ENCODE measurements at places on chromosomes 6 and 20.
A peak's percentile ranks its signal among the peaks of the same experiment; 100 is the strongest.

- DNase-seq = no peak
Observed at GRCh38 chr6:11659757-11660156, 118.8 kb downstream of the ADTRP start.

- DNase-seq = no peak
Observed at GRCh38 chr6:156765117-156765516, 12.1 kb upstream of the ARID1B start.

- DNase-seq = no peak
Observed at GRCh38 chr20:40887105-40887504, 141.5 kb upstream of the TOP1 start.

GRCh38 chr6:167134448-167135328, 11.8 kb downstream of the CCR6 start:
- DNase-seq = no peak

- DNase-seq = no peak
Observed at GRCh38 chr20:47816487-47817451, 31.5 kb upstream of the SULF2 start.

GRCh38 chr20:37207171-37207570, 27.8 kb upstream of the MROH8 start:
- DNase-seq = no peak

GRCh38 chr6:143127941-143128680, 67.4 kb downstream of the AIG1 start:
- peak; percentile 61 for DNase-seq

- DNase-seq = no peak
Observed at GRCh38 chr6:73624896-73625295, 28.9 kb downstream of the SLC17A5 start.

DNA sequence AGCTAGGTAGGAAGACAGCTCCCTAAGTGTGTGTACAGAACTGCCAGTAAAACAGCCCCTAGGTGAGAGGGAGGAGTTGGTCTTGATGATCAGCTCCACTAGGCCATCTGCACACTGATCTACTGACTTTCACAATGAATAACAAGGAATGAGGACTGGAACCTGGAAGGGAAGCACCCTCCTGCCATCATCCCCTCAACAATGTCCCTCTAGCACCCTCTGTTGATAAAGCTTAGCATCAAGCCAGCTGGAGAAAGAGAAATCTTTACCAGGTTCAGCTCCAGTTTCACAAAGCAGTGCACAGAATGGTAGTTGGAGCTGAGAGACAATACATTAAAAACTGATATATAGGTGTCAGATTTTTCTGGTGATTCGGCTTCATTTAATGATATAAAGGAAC, 57.2 kb upstream of the IRAK1BP1 start:
- DNase-seq = peak; percentile 54

DNA sequence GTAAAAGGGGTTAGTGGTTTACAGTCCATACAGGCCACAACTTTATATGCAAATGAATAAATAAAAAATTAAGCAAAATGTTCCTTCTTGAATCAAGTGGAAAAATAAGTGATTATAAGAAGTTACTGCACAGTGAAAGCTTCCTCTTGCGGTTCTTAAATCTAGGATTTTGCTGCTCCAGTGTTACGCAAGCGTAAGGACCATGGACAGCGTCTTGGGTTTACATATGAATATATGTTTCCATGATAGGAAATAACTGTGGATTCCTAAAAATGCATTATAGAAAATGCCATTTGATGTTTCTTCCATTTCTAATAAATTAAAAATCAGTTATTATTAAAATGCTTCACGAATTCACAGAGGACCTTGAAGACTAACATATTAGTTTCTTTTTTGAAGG, 176.6 kb upstream of the POU3F2 start:
- DNase-seq = peak; percentile 59

- DNase-seq = no peak
Observed at GRCh38 chr6:129672341-129672682, 37.7 kb downstream of the ARHGAP18 start.

- DNase-seq = peak; percentile 66
Observed at GRCh38 chr6:26420688-26421171, 18.7 kb downstream of the BTN3A1 start.

DNA sequence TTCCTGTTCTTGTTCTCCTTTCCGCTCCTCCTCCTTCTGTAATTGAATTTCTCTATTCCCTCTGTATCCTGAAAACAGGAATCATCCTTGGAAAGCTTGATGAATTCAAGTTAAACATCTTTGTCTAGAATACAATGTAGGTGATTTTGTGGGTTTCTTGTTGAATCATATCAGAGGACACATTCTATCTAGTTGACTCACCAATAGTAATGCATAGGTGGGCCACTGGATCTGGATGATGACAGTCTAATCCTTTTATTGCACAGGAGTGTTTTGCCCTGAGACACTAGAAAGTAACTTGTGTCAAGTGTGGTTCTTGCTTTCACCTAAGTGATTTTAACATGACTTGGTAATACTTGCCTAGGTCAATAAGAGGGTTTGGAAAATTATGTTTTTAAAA, 164.3 kb downstream of the RFPL4B start:
- DNase-seq = peak; percentile 15

GRCh38 chr6:88908598-88909548, 54.5 kb downstream of the RNGTT start:
- no peak for DNase-seq

- peak; percentile 17 for DNase-seq
Observed at GRCh38 chr20:62123450-62124118, 1.3 kb downstream of the LSM14B start.

DNA sequence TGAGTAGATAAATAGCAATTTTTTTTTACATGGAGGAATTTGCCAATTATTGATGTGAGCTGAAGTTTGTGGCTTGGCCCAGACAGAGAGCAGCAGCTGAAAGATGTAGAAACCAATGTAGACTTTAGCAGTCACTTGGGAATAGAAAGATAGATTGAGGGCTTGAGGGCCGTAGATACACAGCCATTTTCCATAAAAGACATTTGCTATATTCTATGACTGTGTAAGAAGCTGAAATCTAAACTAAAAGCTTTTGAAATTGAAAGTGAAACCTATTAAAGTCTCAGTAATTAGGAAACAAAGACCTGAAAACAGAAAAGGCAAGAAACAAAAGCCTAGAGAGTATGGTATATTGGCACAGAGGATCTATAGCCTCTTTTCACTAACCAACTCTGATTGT, 332.7 kb downstream of the CENPW start:
- peak; percentile 70 for DNase-seq

DNA sequence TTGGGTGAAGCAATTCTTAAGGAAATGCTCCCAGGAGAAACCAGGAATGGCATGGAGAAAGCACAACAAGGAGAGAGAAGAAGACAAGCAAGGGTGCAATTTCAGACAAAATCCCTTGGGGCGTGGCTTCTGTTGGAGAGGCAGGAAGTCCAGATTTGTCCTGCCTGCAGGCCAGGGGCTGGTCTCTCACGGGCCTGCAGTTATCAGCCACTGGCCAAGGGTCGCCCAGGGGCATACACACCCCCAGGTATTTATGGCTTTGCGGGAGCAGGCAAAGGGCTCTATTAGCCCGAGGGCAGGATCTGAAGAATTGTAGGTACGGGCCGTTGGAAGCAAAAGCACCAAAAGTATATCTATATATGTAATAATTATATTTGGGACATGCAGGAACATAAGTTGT, 87.7 kb downstream of the IYD start:
- no peak for DNase-seq

DNA sequence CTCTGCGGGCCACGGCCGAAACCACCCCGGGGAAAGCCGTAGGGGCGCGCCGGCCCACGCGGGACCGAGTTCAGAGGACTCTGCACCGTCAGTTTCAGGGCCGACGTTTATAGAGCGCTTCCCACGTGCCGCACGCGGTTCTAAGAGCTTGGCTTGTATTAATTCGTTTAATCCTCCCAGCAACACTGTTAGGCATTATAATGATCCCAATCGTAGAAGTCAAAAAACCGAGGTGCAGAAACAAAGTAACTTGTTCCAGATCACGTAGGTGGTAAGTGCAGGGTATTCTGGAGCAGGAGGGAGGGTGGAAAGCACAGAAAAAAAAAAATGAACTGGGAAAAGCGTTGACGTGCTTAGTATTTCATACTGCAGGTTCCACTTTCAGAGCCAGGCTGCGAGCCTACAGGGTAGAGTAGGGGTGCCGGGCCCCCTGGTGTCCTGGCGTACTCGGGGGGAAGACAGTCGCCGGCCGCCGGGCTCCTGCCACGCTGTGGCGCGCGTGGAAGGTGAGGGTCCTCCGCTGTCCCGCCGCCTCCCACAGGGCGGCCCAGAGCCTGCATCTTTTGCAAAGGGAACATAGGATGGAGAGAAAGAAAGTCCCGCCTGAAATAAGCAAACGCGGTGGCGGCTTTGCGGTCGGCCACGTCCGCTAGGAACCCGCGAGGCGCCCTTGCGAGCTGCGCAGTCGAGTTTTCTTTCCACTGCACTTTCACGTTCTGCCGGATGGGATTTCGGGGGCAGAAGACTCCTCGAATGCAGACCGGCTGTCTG, 10.2 kb upstream of the FOXF2 start:
- DNase-seq = no peak

DNA sequence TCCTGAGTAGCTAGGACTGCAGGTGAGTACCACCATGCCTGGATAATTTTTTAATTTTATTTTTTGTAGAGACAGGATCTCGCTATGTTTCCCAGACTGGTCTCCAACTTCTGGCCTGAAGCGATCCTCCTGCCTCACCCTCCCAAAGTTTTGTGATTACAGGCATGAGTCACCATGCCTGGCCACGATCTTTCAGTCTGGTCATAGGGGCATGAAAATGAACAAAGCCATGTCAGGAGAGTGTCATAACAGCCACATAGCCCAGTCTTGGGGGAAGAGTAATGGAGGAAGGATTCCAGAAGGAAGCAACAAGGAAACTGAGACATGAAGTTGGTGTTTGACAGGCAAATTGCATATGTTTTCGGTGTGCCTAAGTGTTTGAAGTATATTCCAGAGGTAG, 17.0 kb upstream of the SNX3 start:
- DNase-seq = no peak

- no peak for DNase-seq
Observed at GRCh38 chr6:42962502-42963178, 2.1 kb downstream of the GNMT start.

DNA sequence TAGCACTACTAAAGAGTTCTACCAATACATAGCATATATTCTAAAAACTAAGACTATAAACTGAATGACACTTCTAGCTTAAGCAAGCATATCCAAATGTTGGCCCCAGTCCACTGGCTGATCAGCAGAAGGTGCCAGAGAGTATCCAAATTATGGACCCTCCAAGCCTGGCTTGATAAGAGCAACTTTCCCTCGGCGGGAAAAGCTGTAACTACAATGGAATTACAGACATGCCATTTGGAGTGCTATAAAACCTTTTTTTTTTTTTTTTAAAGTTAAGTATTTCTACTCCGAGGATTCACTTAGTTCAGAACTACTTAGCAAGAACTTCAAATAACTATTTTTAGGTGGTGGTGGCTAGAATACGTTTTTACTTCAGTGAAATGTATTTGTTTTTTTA, 94.6 kb downstream of the EPB41L2 start:
- DNase-seq = peak; percentile 40

- DNase-seq = no peak
Observed at GRCh38 chr20:57396984-57397692, 5.9 kb downstream of the RBM38 start.

DNA sequence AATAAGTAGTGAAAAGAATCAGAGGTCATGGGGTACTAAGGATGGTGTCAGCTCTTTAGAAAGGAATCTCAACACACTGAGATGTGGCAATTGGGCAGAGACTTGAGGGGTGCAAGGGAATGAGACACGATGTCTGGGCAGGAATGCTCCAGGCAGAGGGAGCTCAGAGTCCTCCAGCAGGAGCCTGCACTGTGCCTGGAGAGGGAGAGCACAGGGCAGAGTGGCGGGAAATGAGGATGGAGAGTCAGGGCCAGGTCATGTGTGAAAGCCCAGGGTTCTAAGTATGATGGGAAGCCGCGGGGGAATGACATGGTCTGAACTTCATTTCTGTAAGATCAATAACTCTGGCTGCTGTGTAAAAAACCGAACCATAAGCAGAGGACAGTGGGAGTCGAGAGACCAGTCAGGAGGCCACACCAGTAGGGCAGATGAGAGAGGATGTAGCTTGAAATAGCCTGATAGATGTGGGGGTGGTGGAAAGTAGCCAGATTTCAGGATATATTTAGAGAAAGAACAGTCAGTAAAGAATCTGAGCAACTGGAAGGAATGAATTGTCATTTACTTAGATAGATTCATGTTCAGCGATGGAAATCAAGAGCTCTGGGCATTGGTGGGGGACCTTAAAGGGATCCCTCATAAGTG, 133.4 kb upstream of the DTNBP1 start:
- peak; percentile 15 for DNase-seq

GRCh38 chr6:144090384-144090783, 5.0 kb downstream of the SF3B5 start:
- no peak for DNase-seq

GRCh38 chr6:51528556-51528955, 558.9 kb downstream of the PKHD1 start:
- DNase-seq = no peak

DNA sequence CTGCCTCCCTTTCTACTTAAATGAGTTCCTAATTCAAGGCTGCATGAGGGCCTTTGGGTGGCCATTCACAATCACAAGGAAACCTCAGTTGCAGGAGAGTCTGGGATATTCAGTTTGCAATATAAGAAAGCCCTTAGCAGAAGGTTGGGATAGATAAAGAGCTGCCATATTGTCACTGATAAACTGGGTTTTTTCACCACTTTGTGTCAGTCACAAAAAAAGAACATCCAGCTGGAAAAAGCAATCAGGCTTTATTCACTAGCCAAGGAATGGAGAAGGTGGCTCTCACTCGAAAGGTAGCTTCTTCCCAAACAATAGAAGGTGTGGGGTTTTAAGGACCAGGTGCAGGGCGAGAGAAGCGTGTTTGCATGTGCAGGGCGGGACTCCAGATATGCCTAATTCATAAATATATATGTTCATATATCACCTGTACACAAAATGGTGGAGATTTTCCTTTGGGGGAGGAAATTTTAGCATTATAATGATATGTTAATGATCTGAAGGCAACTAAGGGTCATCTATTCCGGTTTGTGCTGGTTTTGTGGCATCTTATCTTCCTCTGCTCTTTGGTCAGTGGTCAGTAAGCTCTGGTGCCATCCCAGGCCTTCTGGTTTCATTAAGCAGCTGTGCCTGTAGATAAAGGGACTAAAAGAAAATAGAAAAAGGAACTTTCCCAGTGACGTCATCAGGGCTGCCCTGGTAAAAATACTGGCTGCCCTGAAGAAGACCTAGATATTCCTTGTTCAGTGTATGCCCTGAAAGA, 97.1 kb upstream of the IYD start:
- no peak for DNase-seq

- DNase-seq = no peak
Observed at GRCh38 chr20:53804920-53805894, 211.6 kb upstream of the ZNF217 start.

- no peak for DNase-seq
Observed at GRCh38 chr6:16595514-16596120, 165.6 kb downstream of the ATXN1 start.

- DNase-seq = peak; percentile 61
Observed at GRCh38 chr6:126804332-126805064, 314.0 kb upstream of the RSPO3 start.

- no peak for DNase-seq
Observed at GRCh38 chr20:18855882-18856281, 42.3 kb downstream of the SCP2D1 start.

DNA sequence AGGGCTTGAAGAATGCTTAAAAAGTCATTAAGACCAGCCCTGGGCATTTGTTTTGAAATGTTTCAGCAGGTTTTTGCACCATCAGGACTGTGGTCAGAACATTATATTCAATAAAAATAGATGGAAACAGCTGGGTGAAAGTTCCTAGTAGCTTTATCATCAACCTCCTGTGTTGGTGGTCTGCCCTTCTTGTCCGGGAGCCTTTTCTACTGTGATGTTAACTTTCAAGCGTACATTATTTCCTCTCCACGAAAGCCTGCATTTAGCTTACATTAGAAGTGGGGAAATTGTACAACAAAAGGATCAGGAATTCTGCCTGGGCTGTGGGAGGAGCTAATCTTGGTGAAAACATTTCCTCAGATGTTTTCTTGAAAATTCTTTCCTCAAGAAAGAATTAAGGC, 71.1 kb downstream of the LAMA4 start:
- peak; percentile 68 for DNase-seq

All from fibroblast of skin of right biceps (primary cell).